Right ventricle myocardium inferior (tissue), 1 donor: ENCODE measurements at places on chromosomes 7 and 10.

GRCh38 chr10:70773965-70774809, 11.0 kb downstream of the TBATA start:
- DNase-seq = no peak

DNA sequence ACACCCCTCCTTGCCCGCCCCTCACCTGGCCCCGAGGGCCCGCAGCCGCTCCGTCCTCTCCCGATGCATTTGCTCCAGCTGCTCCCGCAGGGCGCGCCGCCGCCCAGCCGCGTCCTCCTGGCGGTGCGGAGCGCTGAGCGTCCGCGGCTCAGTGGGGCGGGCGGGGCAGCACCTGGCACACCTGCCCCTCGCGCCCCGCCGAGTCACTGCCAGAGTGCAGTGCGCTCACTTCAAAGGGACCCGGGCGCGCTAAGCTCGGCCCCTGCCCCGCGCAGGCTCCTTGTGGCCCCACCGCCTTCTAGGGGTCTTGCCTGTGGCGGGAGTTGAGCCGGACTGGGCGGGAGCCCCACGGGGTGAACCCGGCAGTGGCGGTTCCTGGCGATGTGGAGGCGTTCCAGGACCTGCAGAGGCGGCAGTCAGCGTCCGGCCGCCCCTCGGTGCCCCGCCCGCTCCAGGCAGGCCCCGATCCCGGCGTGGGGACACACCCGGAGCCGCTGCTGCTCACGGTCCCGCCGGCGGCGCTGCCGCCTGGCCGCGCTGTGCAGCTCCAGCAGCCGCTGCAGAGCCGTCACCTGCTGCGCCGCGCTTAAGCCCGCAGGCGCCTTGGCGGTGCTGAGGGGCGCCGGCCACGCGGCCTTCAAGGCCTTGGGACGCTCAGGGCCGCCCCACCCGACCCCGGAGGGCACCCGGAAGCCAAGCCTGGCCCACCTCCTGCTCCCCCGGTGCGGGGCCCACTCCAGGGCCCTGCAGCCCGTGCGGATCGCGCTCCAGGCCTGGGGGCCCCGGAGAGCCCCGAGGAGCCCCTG, 6.7 kb downstream of the ATP6V1F start:
- DNase-seq = no peak

- DNase-seq = no peak
Measured at GRCh38 chr10:86538547-86538946, 17.0 kb upstream of the WAPL start.

GRCh38 chr10:124151466-124152095, 58.2 kb upstream of the CHST15 start:
- DNase-seq = no peak

DNA sequence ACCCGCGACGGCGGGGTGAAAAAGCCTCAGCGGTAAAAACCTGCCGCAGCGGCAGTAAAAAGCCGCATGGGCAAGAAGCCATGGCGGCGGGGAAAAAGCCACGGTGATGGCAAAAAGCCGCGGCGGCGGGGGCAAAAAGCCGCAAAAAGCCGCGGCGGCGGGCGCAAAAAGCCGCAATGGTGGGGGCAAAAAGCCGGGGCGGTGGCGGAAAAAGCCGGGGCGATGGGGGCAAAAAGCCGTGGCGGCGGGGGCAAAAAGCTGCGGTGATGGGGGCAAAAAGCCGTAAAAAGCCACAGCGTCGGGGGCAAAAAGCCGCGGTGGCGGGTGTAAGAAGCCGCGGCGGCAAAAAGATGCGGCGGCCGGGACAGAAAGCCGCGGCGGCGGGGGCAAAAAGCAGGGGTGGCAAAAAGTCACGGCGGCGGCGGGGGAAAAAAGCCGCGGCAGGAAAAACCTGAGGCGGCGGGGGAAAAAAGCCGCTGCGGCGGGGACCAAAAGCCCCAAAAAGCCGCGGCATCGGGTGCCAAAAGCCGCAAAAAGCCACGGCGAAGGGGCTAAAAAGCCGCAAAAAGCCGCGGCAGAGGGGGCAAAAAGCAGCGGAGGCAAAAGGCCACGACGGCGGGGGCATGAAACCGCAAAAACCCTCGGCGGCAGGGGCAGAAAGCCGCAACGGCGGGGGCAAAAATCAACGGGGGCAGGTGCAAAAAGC, 488.5 kb downstream of the ZNF33B start:
- DNase-seq = no peak

DNA sequence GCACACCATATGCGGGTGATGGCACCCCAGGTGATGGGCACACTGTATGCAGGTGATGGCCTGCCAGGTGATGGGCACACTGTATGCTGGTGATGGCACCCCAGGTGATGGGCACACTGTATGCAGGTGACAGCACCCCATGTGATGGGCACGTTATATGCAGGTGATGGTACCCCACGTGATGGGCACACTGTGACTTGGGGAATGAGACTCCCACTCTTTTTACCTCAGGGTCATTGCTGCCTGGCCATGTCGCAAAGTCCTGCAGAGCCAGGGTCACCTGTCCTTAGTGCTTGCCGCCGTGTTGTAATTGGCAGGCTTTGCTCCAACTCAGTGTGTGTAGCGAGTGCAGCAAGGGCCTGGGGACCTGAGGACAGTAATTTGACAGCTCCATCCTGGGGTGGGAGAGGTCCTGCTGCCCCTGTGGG, 7.6 kb upstream of the CCDC201 start:
- DNase-seq = peak; percentile 68

- DNase-seq = no peak
Measured at GRCh38 chr7:118372530-118372929, 148.0 kb downstream of the ANKRD7 start.

- DNase-seq = no peak
Measured at GRCh38 chr7:133102276-133103060, 20.6 kb upstream of the CHCHD3 start.

GRCh38 chr10:88186335-88186734, 322.9 kb downstream of the PTEN start:
- DNase-seq = no peak

GRCh38 chr10:73590881-73591799, at the start of gene USP54:
USP54 (minus strand) TSS chr10:73591342; CDS start chr10:73575658, 15,684 bp downstream.
- no peak for DNase-seq

GRCh38 chr7:131493081-131493480, 63.3 kb downstream of the PODXL start:
- DNase-seq = no peak

DNA sequence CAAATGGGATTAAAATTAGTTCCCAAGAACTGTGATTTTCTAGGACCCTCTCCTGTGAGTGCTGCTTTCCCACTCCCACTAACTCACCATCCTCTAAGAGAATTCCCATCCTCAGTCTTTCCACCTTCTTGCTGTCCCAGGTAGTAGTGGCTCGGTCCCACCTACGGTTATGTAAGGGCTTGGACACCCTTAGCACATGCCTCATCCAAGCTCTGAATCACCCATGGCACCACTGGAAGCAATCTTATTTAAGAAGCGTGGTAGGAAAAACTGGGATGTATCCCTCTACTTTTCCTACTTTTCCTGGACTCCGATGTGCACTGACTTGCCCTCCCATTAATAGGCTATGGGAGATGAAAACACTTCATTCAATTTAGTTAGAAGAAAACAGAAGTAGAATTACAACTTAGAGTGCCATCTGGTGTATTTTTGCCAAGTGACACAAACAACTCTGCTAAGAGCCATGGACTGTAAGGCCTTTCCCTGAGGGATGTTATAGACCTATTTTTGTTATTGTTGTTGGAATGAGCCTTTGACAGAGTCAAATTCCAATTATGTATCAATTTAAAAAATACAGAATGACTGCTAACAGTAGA, 13.7 kb upstream of the ANKRD22 start:
- DNase-seq = no peak

- DNase-seq = peak; percentile 47
Measured at GRCh38 chr7:2008101-2008935, 224.4 kb downstream of the MAD1L1 start.

DNA sequence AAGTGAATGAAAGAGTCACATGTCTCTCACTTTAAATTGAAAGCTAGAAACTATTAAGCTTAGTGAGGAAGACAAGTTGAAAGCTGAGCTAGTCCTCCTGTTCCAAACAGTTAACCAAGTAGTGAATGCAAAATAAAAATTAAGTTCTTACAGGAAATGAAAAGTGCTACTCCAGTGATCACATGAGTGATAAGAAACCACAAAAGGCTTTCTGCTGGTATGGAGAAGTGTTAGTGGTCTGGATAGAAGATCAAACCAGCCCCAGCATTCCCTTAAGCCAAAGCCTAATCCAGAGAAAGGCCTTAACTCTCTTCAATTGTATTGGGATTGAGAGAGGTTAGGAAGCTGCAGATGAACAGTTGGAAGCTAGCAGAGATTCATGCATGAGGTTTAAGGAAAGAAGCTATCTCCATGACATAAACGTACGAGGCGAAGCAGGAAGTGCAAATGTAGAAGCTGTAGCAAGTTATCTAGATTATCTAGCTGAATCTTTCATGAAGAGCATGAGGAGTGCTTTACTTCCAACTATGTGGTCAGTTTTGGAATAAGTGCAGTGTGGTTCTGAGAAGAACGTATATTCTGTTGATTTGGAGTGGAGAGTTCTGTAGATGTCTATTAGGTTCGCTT, 261.6 kb downstream of the MDFIC start:
- DNase-seq = no peak

DNA sequence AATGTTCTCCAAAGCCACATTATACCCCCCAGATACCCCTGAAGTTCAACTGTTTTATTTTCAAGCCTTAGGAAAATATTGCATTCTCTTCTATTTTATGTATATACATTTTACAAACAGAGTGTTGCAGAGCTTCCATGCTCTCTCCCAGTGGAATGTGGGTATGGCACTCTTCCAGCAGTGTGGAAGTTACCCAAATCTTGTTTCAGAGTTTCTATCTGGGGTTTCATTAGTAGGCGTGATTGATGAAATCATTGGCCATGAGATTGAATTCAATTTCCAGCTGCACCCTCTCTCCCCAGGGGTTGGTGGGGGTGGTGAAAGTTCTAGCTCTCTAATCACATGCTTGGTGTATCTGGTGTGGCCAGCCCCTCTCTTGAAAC, 350.4 kb downstream of the RPS24 start:
- no peak for DNase-seq

- no peak for DNase-seq
Measured at GRCh38 chr7:83684928-83685327, 36.0 kb upstream of the SEMA3E start.

- no peak for DNase-seq
Measured at GRCh38 chr7:13988065-13988464, 1.4 kb downstream of the ETV1 start.

DNA sequence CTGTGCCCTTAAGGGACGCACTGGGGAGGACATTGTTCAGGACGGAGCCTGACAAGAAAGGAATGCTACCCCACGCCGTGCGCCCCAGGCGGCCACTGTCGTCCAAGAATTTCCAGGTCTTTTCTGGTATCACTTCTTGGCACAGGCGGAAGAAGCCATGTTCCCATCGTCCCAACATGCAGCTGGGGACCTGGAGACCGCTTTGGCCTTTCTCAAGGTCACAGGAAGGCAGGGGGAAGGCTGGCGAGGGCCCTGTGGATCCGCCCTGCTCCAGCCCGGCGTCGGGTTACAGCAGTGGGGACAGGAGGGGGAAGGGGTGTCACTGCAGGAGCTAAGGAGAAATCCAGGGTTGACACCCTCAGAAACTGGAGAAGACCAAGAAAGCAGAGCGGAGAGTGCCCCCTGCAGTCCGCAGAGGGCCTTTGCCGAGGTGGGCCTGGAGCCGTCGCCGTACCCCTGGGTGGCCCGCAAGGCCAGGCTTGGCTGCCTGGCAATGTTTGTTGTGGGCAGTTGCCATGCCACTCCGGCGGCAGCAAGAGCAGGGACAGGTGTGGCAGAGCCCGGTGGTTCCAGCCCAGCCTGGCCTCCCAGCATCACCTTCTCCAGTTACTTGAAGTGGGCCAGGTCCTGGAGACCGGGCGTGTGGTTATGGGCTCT, 104.1 kb downstream of the LHPP start:
- DNase-seq = peak; percentile 59

DNA sequence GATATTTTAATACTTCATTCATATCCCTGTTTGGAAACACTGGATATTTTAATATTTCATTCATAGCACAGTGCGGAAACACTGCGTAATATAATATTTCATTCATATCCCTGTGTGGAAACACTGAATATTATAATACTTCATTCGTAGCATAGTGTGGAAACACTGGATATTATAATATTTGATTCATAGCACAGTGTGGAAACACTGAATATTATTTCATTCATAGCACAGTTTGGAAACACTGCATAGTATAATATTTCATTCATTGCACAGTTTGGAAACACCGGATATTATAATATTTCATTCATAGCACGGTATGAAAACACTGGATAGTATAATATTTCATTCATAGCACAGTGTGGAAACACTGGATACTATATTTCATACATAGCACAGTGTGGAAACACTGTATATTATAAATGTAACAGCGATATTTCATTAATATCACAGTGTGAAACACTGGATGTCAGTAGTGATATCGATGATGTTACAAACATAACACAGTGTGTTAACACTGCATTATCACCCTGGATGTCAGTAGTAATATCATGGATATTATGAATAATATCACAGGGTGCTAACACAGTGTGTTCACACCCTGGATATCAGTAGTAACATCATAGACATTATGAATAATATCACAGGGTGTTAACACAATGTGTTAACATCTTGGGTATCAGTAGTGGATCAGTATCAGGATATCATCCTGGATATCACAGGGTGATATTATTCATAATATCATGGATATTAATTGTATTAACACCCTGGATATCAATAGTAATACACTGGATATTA, 2.9 kb upstream of the TMEM225B start:
- no peak for DNase-seq

- DNase-seq = no peak
Measured at GRCh38 chr7:90621125-90621746, 25.1 kb downstream of the CDK14 start.

- DNase-seq = no peak
Measured at GRCh38 chr10:98878921-98879320, 356.7 kb downstream of the HPSE2 start.

GRCh38 chr10:132391676-132392020, 5.4 kb upstream of the PWWP2B start:
- peak; percentile 44 for DNase-seq

DNA sequence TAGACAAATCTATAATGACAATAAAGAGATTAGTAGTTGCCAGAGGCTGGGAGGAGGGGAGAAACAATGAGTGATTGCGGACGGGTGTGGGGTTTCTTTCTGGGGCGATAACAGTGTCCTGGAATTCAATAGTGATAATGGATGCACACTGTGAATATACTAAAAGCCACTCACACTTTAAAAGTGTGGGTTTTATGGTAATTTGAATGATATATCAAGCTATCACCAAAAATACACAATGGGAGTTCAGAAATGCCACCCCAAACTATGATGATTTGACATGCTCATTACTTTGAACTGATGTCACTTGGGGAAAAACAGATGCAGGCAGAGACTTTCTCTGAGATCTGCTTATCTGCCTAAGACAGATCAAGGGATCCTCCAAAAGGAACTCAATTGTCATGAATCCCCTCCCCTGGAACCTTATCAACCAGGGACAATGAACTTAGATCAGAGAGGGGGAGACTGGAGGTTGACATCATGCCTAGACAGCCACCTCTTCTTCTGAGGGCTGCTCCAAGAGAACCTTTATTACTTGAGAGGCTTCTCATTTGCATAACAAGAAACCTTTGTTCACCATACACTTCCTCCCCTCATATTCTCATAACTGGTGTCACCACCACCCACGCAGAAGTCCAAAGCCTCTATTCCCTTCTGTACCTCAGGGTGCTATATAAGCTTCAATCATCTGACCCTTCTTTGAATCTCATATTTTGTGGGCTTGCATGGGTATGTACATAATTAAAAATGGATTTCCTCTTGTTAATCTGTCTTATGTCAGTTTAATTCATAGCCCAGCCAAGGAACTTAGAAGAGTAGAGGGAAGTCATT, 14.8 kb upstream of the ZC3HAV1 start:
- no peak for DNase-seq
